ENCODE measurements at places on chromosomes 1 and 21.

DNA sequence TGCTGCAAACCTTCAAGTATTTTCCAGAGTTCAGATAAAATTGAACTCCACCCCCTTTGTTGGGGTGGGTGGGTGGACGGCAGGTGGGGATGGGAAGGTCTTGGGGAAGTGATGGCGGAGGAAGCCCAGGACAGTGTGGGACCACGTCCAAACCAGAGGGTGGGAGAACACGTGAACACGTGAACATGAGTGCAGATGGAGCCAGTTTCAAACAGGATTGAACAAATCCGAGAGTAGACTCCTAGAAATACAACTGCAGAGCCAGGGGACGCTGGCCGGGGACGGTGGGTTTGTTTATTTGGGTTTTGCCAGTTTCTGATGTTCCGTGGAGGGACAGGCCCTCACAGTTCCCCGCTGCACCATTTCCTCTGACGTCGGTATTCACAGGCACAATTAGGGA lies 2.9 kb downstream of the KRTAP10-2 start:
- DNase-seq: no peak

DNA sequence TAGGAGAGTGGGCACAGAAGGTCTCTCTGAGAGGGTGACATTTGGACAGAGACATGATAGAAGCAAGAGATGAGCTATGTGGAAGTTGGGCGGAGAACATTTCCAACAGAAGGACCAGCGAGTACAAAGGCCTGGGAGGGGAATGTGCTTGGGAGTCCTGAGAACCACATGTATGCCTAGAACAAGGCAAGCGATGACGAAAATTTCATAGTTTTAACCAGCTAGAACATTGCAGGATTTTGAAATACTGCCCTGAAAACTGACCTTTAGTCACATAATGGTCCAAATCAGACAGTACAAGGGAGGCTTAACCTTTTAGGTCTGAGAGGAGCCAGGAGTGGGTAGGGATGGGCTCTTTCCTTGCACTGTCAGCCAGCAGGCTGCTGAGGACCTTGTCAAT lies 68.0 kb downstream of the MRPS6 start:
- DNase-seq: no peak

DNA sequence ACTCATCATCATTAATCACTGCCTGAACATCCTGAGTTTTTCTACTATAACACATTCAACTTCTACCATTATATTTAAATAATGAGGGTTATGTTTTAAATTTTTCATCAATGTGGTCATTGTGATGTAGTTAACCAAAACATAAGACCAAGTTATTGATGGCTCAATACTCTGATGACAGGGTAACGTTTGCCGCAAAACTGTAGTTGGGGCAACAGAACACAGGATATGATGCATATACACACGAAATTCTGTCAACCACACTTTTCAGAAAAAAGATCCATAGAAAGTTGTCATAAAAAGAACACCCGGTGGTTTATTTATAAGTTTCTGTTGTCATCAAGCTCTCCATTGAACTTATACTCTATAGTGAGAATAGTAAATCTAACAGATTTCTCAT lies 121.7 kb upstream of the COL11A1 start:
- DNase-seq: no peak

DNA sequence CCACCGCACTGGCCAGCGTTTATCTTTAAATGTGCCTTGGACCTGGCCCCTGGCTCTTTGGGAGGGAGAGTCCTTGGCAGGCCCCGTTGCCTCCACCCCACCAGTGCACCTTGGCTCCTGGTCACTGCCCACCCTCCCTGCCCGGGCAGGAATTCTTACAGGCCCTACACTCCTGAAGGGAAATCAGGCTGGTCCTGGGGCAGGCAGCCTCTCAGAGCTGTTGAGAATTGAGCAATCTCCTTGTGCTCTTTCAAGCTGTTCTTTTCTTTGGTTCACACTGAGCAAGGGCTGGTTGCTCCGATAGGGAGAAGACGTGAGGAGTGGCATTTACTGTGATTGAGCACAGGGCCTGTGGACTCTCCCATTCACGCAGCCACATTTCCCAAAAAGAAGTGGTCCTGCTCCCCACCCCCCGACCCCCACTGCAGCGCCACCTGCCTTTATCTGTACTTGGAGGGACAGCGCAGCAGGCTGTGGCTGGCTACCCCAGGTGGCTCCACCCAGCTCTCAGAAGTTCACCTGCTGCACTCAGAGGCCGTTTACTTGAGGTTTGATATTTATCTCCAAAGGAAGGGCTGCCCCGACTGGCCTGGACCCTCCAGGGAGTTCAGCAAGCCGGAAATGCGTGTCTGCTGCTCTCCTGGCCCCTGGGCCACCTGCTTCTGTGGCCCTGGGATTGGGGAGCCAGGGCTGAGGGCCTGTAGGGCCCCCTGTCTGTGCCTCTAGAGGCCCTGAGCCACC lies 47.8 kb downstream of the SKI start:
- no peak for DNase-seq

DNA sequence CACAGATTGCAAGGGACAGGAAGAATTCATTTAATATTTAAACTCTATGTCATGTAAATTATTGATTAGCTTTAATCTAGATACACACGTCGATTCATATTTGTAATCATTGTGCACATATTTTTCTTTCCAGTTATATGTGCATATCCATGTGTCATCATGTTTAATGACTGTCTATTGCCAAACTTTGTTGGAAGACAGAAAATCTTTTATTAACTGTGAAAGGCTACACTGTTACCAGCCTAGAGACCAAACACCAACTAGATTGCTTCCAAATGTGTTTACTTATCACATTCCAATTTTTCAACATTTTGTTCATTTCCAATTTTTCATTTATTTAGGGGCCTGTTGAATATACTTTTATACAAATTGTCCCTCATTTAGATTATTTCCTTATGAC lies 43.2 kb upstream of the CACHD1 start:
- DNase-seq: no peak

DNA sequence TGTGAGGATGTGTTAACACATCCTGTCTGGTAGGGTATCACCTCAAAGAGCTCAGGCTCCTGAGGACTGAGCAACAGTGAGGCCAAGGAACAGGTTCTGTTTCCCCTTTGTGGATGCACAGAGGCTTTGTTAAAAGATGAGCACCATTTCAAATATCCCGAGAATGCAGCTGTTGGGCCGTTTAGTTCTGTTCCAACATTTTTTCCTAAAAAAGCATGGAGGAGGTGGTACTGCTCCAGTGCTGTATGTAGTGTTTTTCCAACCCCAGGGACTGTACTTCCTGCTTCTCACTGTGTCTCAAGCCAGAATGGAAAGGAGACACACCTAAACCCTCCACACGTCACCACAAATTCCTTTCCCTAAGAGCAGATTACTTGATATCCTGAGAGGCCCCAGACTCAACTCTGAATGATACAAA lies 53.8 kb upstream of the BCL10 start:
- no peak for DNase-seq

DNA sequence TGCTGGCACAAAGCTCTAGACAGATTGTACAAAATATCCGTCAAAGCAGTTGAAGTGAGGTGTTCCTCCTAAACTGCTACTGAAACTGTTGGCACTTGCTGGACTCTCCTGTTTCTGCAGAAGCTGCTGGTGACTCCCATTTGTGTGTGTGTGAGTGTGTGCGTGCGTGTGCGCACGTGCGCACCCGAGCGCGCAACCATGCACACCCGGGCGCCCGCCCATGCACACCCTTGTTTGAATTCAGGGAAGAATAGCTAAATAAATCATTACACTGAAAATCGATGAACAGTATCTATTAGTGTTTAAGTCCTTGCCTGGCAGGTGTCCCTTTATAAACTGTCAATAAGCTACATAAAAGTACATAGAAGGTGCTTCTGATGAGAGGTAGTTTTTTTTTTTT lies 156.4 kb upstream of the B3GALT2 start:
- no peak for DNase-seq

DNA sequence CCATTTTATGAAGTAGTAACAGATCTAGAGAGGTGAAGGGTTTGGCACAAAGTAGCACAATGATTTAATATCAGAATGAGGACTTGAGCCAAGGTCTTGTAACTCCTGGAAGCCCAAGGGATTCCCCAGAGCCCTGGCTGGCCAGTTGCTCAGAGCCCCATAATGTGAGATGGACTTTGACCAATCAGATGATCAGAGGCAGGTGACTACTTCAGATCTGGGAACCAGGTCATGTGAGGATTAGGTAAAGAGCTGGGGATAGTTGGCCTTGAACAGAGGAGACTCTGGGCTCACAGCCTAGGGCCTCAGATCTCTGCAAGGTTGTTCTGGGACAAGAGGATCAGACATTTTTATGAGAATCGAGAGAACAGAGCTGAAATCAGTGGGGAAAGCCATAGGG lies 18.9 kb downstream of the SHISAL2A start:
- no peak for DNase-seq

DNA sequence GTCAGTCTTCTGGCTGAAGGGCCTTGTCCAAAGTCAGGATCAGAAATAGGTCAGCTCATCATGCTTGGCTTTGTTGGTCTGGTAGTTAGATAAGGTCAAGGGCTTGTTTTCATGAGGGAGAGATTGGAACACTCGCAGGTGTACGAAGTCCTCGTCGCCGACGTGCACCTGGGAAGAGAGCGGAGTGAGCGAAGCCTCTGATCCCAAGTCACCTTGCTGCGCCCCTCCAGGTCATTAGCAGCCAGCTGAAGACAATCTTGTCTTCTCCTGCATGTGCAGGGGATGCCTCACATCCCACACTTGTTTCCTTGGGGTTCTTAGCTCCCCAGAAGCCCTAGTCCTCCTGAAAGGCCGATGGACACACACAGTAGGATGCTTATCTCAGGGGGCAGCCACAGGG lies 1.9 kb downstream of the CSTB start:
- no peak for DNase-seq

- no peak for DNase-seq
Measured at GRCh38 chr1:164261691-164262240, 297.2 kb upstream of the PBX1 start.

DNA sequence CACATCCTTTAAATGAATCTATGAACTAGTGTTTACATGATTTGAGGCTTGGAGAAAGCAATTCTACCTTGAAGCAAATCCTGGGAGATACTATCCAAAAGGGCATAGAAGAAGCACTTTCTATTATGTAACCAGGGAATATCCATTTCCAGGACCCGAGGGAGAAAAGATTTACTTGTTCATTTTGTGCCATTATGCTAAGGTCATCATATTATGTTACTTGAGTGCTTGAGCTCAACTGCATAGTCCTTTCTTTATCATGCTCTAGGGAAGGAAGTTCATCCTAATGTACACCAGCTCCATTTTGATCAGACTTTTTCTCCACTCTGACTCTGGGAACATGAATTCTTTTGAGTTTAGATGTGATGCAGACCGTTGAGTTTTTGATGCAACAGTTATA lies 188.6 kb upstream of the SNX7 start:
- no peak for DNase-seq

- DNase-seq: no peak
Measured at GRCh38 chr1:245874942-245875580, 632.0 kb downstream of the SMYD3 start.

DNA sequence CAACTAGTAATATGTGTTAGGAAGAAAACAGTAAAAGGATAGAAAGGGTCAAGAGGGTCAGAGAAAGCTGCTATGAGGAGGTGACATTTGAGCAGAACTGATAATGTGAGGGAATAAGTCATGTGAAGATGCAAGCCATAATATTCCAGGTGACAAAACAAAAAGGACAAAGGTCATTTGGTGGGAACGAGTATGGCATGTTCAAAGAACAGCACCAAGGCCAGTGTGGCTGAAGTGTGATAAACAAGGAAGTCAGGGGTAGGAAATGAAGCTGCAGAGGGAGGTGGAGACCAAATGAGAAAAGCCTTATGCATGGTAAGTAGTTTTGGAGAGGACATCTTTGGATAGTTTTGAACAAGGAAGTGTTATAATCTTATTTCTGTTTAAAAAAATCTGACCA lies 46.7 kb downstream of the LPGAT1 start:
- peak; percentile 1 for DNase-seq

DNA sequence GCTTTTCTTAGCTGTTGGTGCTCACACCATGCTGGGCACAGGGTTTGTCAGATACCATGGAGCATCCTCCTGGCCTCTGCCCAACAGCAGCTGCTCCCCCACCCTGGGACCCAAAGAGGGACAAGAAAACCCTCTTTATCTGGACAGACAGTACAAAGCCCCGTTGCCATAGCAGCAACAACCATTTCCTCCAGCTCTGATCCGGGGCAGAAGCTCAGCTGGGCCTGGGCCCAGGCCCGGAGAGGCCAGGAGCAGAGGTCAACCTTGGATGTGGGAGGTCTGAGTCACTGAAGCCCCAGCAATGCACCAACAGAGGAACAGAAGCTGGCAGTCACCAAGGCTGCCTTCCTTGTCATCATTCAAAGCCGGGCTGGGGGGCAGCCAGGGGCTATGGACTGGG lies 228.4 kb upstream of the POU3F1 start:
- no peak for DNase-seq

- DNase-seq: no peak
Measured at GRCh38 chr21:32278103-32278502, 746 bp downstream of the MIS18A start.

DNA sequence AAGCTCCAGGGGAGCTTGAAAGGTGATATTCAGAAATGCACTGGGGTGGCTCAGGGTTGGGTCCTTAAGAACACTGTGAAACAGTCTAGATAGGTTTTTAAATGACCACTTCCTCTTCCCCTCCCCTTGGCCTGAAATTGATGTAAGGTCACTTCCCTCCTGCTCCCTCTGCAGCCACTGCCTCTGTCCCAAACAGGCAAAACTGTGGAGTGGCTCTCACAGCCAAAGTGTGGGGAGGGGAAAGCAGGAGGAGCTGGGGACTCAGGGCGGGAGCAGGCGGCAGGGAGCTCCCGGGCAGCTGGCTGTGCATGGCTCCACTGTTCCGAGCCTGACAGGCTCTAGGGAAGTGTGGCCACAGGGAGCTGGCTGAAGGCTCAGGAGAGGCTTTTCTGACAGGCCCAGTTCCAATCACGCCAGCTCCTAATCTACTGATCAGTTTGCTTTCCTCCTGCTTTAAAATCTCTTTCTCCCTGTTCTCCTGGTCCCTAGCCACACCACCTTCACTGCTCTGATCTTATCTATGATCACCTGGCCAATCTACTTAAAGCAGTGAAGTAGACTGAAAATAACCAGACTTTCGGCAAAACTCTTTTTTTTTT lies 5.1 kb upstream of the CSRP1 start:
- no peak for DNase-seq

DNA sequence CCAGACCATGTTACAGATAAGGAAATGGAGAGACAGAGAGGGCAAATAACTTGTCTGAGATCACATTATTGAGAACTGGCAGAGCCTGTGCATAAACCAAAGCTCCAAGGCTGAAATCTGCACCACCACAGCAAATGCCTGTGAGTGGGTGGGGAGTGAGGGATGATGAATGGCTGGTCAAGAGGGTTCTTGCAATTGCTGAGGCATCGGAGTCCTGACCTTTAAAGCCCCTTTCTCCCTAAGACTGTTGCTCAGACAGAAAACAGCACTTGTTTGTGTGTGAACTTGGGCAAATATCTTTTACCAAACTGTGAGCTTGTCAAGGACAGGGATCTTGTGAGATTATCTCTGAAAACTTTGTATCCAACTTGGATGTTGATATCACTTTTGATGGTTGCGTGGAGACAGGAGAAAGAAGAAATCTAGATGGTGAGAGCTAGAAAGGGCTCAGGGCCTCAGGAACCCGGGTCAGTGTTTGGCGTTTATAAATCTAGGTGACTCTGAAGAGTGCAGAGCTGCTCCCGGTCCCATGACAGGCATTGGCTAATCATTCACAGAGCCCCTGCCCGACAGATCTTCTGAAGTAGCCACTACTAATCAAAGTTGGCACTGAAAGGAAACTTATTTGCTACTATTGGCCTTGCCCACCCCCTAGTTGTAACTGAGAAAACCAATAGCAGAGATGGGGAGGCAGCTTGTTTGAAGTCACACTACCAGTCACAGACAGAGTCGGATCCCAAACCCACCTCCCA lies 122.3 kb downstream of the FOXD2 start:
- DNase-seq: no peak

- no peak for DNase-seq
Measured at GRCh38 chr1:64750092-64750491, 5.2 kb downstream of the RAVER2 start.

Data from CD4-positive, alpha-beta T cell treated with Interleukin-12 subunit alpha and Interleukin-12 subunit beta, for 1 hour (primary cell).